A172 (cell line): ENCODE measurements at places on chromosomes 1 and 21. TPM values are rescaled to one million over a fixed set of nuclear protein-coding genes. Genes with fewer than 3 reads are reported as not detected.

DNA sequence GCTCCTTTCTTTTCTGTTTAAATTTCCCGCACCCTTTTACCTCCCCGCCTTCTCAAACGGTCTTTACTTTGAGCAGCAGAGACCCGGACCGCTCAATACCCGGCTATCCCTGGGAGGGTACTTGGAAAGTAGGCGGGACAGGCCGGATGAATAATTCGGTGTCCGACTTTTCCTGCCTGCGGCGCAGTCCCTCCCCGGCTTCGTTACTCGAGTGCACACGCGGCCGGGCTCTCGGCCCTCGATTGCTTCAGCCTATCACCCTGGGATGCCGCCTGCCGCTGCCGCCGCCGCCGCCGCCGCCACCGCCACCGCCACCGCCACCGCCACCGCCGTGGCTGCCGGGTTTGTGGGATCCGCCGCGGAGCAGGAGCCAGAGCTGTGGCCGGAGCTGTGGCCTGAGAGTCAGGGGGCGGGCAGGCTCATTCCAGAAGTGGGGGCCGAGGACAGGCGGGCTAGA lies 382 bp upstream of the RASAL2 start:
- DNase-seq: peak; percentile 95

GRCh38 chr21:20739421-20739820 lies 258.8 kb upstream of the NCAM2 start:
- DNase-seq: peak; percentile 1

DNA sequence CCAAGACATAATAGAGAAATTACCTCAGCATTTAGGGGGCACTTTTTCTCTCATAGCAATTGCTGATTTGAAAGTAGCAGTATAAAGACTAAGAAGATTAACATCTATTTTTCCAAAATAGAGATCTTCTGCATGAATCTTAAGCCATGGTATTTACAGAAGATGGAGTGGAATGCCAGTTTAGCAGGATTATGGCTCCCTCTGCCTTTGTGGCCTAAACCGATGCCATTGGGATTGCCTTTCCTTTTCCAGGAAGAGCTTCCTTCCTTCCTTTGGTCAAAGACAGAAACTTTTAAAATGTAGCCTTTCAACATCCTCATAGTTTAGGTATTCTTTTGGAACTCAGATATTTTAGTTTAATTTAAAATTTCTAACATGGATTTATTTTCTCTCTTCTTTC lies 39.4 kb downstream of the CFHR5 start:
- no peak for DNase-seq

Gene OR2T2
- total RNA-seq: not detected in 2 replicates

DNA sequence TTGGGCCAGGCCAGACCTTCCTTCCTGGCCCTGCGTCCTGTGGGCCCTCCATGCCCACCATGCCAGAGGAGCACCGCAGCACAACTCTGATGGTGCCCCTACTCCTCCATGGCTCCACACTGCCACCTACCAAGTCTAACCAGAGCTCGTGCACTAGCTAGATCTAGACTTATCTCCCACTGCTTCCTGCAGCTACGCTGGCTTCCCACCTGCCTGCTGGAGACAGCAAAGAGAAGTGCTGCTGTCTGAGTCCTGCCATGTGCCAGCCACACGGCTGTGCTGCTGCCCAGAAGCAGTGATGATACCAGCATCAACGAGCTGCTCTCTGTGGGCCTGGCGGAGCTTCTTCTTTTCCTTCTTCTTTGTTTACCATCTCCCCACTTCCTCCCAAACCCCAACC lies 4.5 kb downstream of the GUCA2B start:
- no peak for DNase-seq

GRCh38 chr1:170967042-170967910 lies 31.9 kb downstream of the MROH9 start:
- peak; percentile 61 for DNase-seq

Gene ANGPTL3
- not detected in 2 replicates for total RNA-seq

DNA sequence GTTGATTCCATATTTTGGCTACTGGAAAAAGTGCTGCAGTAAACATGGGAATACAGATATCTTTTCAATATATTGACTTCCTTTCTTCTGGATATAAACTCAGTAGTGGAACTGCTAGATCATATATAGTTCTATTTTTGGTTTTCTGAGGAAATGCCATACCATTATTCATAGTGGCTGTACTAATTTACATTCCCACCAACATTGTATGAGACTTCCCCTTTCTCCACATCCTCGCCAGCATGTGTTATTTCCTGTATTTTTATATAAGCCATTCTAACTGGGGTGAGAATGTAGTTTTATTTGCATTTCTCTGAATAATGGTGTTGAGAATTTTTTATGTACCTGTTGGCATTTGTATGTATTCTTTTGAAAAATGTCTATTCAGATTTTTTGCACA lies 385.2 kb downstream of the NUF2 start:
- DNase-seq: no peak

- no peak for DNase-seq
Observed at GRCh38 chr1:244097523-244098405, 46.7 kb downstream of the ZBTB18 start.

- DNase-seq: no peak
Observed at GRCh38 chr1:202101184-202101583, 21.5 kb upstream of the GPR37L1 start.

- peak; percentile 16 for DNase-seq
Observed at GRCh38 chr1:165942927-165943597, 115.6 kb downstream of the UCK2 start.

Gene SLC9C2
- total RNA-seq: not detected in 2 replicates

Gene CACNA1S
- total RNA-seq: not detected in 2 replicates

DNA sequence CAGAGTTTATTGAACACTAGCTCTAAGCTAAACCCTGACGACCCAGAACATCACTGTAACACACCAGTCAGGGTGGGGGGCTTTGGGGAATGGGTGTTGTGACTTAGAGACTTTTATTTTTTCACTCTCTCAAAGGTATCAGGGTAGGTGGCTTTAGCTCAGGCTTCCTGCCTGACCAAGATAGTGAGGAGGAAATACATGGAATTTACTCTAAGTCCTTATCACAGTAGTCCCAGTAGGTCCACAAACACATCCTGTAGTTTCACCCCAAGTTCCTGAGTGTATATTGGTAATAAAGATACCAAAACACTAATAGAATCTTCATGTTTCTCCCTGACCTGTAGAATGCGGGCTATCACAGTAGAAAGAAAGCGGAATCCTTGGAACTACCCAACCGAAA lies 15.1 kb downstream of the GJA5 start:
- DNase-seq: no peak

GRCh38 chr1:233617025-233617424 lies 3.1 kb downstream of the KCNK1 start:
- no peak for DNase-seq

DNA sequence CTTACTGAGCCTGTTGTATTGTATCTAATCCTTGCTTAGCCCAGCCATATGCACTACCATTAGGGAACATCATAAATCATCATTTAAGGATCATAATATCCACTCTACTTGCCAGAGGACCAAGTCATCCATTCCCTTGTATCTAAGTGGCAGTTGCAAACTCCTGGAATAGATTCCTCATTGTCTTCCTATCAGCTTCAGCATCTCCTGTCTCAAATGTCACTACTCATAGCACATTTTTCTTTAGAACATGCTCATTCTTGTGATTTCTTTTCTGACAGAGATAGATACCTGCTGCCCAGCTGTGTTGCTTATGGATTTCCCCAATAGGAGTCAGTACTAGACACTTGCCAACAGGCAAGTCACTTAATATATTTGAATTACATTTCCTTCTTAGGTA lies 84.3 kb downstream of the OLFML3 start:
- DNase-seq: no peak

Gene WDR64
- not detected in 2 replicates for total RNA-seq

- no peak for DNase-seq
Observed at GRCh38 chr1:209756615-209757445, 977 bp downstream of the TRAF3IP3 start.

Gene GABRD
- 0.07 and 0.26 TPM in 2 replicates for total RNA-seq

Gene FMO4
- total RNA-seq: 3.1 and 8.0 TPM in 2 replicates

DNA sequence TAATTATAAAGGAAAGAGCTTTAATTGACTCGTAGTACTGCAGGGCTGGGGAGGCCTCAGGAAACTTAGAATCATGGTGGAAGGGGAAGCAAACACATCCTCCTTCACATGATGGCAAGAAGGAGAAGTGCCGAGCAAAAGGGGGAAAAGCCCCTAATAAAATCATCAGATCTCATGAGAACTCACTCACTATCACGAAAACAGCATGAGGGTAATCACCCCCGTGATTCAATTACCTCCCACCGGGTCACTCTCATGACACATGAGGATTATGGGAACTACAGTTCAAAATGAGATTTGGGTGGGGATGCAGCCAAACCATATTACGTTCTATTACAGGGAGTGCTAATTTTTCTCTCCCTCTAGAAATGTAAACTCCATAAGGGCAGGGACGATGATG lies 14.2 kb upstream of the MRPS14 start:
- DNase-seq: no peak

- DNase-seq: peak; percentile 59
Observed at GRCh38 chr1:161427733-161428516, 60.2 kb upstream of the CFAP126 start.

Gene ZBED6
- 7.1 and 11.9 TPM in 2 replicates for total RNA-seq

Gene GPR61
- total RNA-seq: not detected in 2 replicates

- no peak for DNase-seq
Observed at GRCh38 chr1:78843111-78843510, 163.4 kb downstream of the ADGRL4 start.
